ENCODE measurements at places on chromosomes 13 and 19. TPM values are rescaled to one million over a fixed set of nuclear protein-coding genes. Genes with fewer than 3 reads are reported as not detected.

Gene LSM14A
- total RNA-seq = 52.5 TPM

DNA sequence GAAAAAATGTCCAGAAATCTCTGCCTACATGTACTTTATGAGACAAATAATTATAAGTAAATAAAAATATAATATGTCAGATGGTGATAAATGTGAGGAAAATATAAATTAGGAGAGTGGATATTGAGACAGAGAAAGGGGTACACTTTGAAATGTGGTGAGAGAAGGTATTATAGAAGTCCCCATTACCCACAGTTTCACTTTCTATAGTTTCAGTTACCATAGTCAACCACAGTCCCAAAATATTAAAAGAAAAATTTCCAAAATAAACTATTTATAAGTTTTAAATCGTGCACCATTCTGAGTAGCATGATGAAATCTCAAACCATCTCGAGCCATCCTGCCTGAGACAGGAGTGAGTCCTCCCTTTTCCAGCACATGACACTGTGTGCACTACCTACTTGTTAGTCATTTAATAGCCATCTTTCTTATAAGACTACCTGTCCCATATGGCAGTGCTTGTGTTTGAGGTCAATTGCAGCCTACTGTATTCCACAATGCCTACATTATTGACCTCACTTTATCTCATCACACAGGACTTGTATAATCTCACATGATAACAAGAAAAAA lies 653.7 kb downstream of the DACH1 start:
- DNase-seq = no peak

DNA sequence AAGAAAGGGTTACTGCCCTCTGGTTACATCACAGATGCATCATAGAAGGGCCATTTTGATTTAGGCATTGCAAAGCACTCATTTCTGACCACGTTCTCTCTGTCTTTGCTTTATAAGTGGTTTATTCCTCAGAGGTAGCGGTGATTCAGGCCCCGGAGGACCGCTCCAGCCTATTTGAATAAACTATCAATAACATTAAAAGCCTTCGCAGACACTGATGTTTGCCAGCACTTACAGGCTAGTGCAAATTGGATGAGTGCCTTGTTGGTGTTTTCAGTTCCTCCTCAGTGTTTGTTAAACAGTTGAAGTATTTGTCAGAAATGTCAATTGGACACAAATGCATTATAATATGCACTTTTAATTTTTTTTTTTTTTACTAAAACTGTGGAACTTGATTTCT lies 120.2 kb downstream of the RXFP2 start:
- DNase-seq = no peak

Gene PDCD2L
- total RNA-seq = 18.7 TPM

Gene ZNF302
- 21.2 TPM for total RNA-seq

Gene PRSS57
- total RNA-seq = not detected

Gene NPHS1
- not detected for total RNA-seq

DNA sequence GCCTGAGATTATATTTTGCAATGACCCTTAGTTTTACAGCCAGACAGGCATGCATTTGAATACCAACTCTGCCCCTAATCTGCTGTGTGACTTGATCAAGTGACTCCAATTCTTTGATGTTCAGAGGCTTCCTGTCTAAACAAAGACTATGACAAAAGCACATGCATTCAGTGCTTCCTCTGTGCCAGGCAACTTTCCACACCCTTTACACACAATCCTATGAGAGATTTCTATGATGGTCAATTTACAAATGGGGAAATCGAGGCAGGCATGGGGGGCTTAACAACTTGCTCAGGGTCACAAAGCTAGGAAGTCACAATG lies 3.7 kb upstream of the LYPD3 start:
- no peak for DNase-seq

- DNase-seq = no peak
Measured at GRCh38 chr19:18193388-18194180, 566 bp downstream of the MPV17L2 start.

- peak; percentile 56 for DNase-seq
Measured at GRCh38 chr13:67238277-67238859, 8.2 kb upstream of the PCDH9 start.

DNA sequence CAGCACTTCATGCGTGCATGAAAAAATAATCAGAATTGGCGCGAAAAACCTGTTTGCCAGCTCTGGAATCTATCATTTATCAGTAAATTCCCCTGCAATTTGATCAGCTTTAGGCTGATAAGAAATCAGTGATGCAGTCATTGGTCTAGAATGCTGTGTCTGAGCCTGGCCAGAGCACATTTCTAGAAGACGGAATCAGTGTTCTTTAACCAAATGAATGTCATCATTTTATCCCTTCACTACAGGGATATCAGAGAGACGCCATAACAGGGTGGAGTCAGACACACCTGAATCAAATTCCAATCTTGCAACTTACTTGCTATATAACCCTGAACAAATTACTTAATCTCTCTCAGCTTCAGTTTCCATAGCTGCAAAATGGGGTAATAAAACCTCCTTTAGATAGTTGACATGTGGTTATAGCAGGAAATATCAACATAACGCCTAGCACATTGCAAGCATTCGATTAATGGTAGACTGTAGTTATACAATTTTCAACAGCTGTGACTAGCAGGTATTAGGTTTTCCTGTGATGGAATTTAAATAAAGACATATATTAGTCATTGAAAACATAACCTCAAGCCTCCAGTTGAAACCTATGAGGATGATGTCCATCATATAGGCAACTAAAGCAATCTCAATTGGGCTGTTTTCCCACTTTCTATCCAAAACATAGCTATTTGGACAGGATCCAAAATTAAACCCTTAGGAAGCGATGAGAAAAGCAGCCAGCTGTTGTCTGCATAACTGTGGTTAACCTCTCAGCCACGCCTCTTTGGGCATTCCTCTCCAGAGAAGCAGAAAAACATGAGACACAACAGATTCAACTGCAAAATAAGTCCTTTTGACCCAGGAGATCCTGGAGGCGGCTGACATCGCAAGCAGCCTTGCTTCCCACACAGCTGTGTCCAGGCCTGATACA lies 51.6 kb upstream of the UBL3 start:
- peak; percentile 98 for DNase-seq

Gene ZNF665
- total RNA-seq = not detected

GRCh38 chr19:38736036-38736412 lies 8.2 kb downstream of the CAPN12 start:
- DNase-seq = no peak

GRCh38 chr13:87999788-88000187 lies 328.6 kb downstream of the SLITRK5 start:
- DNase-seq = no peak

Gene OSCAR
- total RNA-seq = 1.5 TPM

DNA sequence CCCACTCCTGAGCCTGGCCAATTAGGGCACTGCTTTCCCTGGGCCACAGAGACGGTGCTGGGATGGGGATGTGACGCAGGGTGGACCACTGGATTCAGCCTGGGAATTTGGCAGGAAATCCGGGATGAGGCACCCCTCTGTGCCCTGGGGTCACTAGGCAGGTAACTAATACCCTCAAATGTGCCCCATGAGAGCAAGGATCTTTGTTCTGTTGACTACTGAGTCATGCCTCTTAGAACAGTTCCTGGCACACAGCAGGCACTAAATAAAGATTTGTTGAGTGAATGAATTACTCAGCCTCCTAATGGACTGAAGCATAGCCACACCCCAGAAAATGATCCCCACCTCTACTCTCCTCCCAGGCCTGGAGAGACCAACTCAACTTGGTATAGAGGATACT lies 15.9 kb downstream of the OPA3 start:
- DNase-seq = peak; percentile 93

- peak; percentile 60 for DNase-seq
Measured at GRCh38 chr13:110319774-110320509, 12.9 kb downstream of the COL4A2 start.

GRCh38 chr19:1163283-1163933 lies 10.7 kb downstream of the SBNO2 start:
- no peak for DNase-seq

- DNase-seq = peak; percentile 87
Measured at GRCh38 chr19:13964776-13965175, 12.5 kb downstream of the DCAF15 start.

DNA sequence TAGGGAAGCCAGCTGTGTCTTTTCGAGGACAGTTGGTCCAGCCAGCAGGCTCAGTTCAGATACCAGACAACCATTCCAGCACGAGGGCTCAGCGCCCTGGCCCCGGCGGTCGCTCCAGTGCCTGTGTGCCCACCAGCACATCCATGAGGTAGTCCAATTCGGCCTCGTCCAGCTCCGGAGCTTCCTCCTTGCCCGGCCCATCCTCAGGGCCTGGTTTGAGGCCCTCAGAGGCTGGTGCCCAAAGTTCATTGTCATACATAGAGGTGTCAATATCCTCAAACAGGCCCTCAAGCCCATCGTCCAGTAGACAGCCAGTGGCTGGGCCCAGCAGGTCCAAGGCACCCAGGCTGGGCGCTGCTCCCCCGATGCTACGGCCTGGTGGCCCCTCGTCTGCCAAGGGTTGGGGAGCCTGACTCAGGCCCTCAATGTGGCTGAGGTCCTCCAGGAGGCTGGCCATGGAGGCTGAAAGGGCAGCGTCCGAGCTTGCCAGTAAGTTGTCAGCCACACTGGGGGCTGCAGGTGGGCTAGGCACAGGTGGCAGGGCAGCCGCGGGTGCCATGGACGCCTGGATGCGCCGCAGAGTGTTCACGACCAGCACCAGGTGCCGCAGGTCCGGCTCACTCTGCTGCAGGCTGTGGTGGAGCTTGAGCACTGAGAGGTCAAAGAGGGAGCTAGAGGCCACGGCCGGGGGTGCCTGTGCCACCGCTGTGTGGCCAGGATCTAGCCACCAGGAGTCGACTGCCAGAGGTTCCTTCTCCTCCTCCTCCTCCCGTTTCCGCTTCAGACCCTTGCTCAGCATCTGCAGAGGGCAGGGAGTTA lies 2.8 kb downstream of the SERTAD1 start:
- DNase-seq = no peak

DNA sequence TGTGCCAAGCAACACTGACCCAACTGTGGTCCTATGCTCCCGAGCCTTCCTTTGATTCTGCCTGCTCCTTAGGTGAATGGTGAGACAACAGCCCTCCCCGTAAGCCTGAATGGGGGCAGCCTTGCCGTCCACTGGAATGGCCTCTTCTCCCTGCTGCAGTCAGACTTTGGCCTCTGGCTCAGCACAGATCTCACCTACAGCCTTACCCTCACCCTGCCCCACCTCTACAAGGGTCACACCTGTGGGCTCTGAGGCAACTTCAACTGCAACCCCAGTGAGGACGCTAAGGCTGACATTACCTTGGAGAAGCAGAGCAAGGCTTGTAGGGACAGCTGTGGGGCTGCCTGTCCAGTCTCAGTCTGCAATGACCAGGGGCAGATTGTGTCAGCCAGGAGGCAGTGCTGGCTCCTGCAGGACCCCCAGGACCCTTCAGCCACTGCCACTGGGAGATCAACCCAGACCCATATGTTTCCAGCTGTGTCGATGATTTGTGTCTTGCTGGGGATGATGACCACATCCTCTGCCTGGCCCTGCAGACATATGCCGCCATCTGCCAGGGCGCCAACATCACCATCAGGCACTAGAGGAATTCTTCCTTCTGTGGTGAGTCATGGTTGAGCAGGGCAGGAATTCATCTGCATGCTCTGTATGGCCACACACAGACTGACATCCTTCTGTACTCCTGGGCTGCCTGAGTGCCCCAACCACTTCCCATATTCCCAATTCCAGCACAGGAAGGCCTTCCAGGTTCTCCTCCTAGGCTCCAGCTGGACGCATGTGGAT lies 27.3 kb upstream of the FXYD3 start:
- peak; percentile 90 for DNase-seq

GRCh38 chr13:78046331-78046730 lies 127.7 kb upstream of the EDNRB start:
- no peak for DNase-seq

Gene F10
- total RNA-seq = 1.1 TPM

Measured in LHCN-M2 (cell line).